ENCODE measurements at places on chromosomes 11 and 22.

DNA sequence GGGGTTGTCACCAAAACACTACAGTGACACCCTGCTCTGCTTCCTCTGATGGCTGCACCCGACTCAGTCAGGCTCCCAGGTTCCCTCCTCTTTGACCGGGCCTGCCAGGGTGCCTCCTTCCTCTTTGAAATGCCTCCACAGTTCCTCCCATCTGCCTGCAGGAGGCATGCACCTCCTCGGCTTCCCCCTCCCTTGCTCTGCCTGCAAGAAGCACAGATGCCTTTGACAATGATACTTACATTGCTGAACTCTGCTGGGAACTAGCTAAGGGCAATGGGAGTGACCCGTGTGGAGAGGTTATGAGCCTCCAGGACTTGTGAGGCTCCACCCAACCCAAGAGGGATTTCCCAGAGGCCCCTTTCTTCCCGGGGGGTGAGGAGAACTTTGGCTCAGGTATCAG, 674.1 kb downstream of the OPCML start:
- peak; percentile 59 for DNase-seq

- no peak for DNase-seq
Observed at GRCh38 chr22:20974336-20974955, 7.4 kb downstream of the AIFM3 start.

DNA sequence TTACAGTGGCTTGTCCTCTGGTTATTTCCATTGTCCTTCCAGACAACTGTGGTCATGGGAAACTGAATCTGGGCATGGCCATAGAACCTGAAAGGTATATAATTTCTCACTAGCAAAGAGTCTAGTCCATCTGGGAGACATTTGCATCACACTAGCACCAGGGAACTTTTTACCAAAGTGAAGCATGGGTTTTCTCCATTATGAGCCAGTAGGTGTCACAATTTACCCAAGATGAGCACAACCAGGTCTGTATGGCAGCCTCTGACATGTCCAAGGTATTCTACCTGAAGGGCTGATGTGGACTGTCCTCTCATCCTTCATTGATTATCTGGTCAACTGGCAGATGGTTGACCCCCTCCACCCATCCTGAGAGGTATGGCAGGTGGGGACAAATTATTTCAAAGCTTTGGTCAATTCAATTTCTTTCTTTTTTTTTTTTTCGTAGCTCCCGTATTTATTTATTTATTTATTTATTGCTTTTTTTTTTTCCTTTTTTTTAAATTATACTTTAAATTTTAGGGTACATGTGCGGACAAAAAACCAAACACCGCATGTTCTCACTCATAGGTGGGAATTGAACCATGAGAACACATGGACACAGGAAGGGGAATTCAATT, 425.9 kb downstream of the TMEM135 start:
- DNase-seq = peak; percentile 64

DNA sequence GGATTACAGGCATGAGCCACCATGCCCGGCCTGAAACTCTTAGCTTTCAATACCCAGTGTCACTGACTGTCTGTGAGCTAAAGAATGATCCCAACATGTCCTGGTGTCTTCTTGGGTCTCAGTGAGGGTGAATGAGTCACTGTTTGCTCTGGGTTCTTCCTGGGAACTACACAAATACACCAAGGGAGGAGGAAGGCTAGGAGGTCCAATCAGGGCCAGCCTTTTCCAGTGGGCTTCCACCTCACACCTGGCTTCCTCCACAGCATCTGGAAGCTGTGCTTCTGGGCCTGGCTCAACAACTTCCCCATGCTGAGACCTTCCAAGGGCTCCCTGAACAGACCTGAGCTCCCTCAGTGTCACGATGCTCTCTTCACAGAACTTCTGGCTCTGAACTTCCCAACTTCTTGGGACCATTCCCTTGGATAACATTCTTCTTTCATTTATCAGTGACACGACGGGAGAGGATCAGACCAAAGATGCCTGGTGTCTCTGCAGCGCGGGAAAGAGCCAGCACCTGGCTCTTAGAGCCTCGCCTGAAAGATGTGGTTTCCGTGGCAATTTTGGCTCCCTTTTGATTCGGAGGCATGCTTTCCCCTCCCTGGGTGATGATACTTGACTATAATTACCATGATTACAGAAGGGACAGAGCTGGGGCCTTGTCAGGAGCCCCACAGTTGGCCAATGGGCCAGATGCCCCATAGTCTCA, 22.3 kb upstream of the CHRM4 start:
- no peak for DNase-seq

DNA sequence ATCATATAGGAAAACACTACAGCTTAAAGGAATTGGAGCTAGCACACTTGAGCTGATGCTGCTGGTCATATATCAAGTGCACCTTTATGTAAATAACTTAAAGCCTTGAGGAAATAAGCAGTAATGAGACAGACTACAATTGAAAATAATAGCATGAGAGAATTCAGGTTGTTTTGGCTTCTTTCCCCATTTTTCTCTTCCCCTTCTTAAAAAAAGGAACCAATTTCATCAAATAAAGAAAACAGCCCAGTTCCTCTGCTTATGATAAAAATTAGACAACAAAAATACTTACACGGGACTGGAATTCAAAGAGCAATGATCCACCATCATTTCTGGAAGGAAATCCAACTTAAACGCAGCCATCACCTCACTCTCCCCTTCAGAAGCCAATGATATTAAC, 50.2 kb upstream of the RAPSN start:
- DNase-seq = no peak

GRCh38 chr11:103035791-103036434, 56.0 kb downstream of the DCUN1D5 start:
- peak; percentile 27 for DNase-seq

DNA sequence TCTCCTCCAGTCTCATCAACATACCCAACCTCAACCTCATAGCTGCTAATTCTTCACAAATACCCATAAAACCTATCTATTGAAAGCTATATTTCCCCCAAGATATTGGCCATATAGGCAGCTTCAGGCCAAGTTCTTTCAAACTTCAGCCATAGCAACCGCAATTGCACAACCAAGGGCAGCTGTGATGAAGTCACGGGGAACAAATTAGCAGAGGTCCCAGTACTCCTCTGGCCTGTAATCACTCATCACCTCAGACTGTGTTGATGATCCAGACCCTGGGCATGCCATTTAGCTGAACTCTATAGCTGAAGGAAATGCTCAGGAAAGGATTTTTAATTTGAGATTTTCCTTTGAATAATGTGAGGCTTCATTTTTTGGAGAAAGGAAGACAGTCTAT, 84.1 kb downstream of the SLC1A2 start:
- DNase-seq = no peak

DNA sequence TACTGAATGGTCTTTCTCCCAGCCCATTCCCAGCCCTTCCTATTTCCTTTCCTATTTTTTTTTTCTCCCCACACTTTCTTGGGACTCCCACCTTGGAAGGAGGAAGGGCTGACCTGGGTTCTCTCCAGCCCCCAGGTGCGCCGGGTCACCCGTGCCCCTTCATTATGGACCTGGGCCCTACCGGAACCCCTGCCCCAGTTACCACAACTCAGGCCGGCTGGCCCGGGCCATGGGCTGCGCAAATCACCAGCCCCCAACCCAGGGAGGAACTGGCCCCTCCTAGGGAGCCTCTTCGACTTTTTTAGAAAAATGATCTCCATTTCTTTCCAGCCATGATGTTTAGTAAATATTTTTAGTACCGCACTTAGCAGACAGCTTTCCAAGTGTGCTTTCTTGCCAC, 62.2 kb downstream of the MORC2 start:
- no peak for DNase-seq

DNA sequence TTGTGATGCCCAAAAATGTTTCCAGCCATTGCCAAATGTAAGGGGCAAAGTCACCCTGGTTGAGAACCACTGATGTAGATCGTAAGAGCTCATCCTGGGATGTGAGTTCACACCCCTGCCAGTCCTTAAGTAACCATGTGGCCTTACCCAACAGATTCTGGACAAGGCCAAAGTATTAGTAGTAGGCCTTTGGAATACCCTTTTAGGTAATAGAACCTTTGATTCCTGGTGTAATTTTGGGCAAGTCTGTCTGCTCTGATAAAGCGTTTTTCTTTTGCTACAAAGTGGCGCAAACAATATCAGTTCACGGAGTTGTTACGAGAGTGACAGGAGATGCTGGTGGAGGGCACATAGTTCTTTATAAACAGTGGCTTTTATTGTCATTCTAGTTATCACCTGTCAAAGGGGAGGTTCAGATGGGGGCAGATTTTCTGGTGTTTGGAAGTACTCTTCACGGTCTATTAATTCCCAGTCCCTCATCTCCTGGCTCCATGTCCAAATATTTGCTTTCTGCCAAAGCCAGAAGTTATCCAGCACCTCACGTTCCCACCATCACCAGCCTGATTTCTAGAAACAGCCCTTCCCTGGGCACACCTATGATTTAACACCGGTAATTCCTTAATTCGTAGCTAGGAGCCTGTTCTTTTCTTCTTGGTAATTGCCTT, 73.8 kb upstream of the CRYBB3 start:
- no peak for DNase-seq

GRCh38 chr22:45970705-45971407, 6.1 kb downstream of the WNT7B start:
- DNase-seq = no peak

GRCh38 chr11:88511006-88511405, 173.5 kb upstream of the CTSC start:
- no peak for DNase-seq

DNA sequence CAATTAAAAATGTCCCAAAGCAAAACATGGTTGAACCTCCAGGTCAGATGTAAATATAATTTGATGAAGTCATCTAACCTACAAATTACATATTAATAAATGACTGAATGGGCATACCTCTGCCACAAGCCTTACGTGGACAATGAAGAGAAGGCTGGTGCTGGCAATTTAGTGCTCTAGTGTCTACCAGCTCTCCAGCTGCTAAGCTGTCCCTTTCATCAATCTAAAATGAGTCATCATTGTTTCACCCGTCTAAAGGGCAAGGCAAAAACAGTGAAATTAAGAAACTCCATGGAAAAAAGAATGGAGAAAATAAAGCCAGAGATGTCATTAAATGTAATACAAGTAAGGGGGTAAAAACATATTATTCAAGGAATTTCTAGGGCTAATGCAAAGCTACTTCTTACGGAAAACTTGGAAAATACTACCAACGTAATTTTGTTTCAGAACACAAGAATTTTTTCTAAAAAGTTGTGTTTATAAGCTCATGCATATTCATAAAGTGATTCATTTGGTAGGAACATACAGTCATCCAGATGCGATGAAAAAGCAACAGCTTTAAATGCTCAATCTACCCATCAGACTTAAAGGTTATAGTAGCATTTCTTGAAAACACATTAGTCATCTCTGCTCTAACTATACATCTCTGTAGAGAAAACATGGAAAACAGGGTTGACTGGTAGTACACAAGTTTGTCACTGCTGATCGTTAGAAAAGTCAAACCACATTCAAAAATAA, 71.5 kb downstream of the SIK3 start:
- no peak for DNase-seq

DNA sequence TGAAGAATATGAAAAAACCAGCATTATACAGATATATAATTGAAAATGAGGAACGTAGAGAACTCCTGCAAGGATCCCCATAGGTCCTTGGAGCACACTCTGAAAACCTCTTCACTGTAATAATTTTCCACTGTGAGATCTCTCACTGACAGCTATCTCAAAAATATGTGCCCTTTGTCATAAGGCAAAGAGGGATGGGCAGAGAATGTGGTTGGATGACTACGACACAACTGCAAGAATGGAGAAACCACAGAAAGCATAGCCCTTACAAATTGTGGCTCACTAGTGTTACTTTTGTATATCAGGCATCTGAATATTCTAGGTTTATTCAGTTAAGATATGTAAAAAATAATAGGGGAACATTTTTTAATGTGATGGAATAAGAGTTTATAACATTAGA, 7.9 kb upstream of the CTSC start:
- DNase-seq = no peak

DNA sequence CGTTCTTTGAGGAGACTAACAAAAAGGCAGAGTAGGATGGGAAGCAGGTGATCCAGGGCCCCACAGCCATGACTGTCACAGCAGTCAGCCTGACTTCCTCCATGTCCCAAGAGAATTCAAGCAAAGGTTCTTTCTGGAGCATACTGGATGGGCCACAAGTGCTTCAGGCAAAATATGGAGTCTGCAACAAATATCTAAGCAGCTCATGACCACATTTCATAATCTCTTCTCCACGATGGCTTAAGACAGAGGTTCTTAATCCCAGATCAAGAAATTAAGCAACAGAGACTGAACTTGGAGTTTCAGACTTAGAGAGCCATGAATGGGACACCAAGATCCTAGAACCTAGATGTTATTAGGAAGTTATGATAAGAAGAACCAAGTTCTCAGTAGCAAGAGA, 31.6 kb downstream of the GUCY1A2 start:
- DNase-seq = no peak

- DNase-seq = no peak
Observed at GRCh38 chr11:68469122-68469521, 8.6 kb downstream of the PPP6R3 start.

GRCh38 chr22:44931077-44931540, 78.7 kb downstream of the PHF21B start:
- no peak for DNase-seq

- no peak for DNase-seq
Observed at GRCh38 chr11:132475026-132475425, 1057.3 kb downstream of the OPCML start.

- no peak for DNase-seq
Observed at GRCh38 chr22:40504285-40505249, 132.0 kb downstream of the MRTFA start.

DNA sequence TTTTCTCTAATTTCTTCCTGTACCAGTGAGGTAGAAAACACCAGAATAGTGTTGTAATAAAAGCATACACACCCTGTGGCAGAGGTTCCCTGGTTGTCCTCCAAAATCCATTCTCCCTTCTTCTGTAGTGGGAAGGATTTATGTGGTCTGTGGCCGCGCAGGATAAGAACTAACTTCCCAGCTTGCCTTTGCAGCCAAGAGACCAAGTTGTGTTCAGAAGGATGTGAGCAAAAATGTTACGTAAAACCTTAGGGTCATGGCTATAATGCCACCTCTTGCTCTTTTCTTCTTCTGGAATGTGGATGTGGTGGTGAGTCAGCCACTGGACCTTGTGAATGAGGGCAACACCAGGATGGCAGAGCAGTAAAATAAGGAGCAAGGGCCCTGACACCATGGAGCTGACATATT, 28.4 kb downstream of the CCDC90B start:
- no peak for DNase-seq

GRCh38 chr11:124934862-124935547, 842 bp downstream of the HEPACAM start:
- no peak for DNase-seq

- no peak for DNase-seq
Observed at GRCh38 chr11:132048040-132048439, 677.6 kb downstream of the NTM start.

GRCh38 chr11:94449437-94449836, 44.2 kb downstream of the MRE11 start:
- DNase-seq = no peak
